Karpas-422 (cell line): ENCODE measurements at places on chromosomes 12 and 14. TPM values are rescaled to one million over a fixed set of nuclear protein-coding genes. Genes with fewer than 3 reads are reported as not detected.

- H3K27ac ChIP-seq: no peak overlapping the region
- no peaks in the 10 kb centered on the region for H3K4me1 ChIP-seq
- no peaks in the 10 kb centered on the region for H3K36me3 ChIP-seq
Observed at GRCh38 chr14:85058150-85058549, 471.8 kb upstream of the FLRT2 start.

DNA sequence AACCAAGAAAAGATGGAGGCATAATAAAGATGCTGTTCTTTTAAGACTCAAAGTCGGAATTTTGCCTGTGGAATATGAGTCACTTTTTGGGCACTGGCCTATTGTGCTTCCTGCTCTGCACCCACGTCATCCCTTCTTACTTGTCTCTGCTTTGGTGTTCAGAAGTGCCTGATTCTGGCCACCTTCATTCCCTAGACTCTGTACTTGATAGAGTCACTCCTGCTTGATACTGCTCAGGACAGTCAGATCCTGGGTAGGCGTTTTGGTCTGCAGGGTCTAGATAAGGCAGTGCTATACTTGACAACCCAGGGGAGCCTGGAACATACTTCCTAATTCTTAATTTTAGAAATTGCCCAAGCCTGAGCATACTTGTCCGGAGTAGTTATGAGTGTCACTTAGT is 1.9 kb downstream of the LRRK2 start:
- no peak for DNase-seq
- no peaks in the 10 kb centered on the region for H3K27me3 ChIP-seq
- no peaks in the 10 kb centered on the region for H3K36me3 ChIP-seq
- H3K4me3 ChIP-seq: 0 out of 2 replicates have a peak overlapping the region, but pooled peaks have one; percentile 3
- H3K27ac ChIP-seq: no peak overlapping the region
- H3K4me1 ChIP-seq: peaks cover 33% of the 10 kb centered on the region

GRCh38 chr12:11822081-11822834 is 172.8 kb downstream of the ETV6 start:
- H3K4me3 ChIP-seq: no peak overlapping the region
- no peaks in the 10 kb centered on the region for H3K36me3 ChIP-seq
- H3K4me1 ChIP-seq: no peaks in the 10 kb centered on the region
- no peak for DNase-seq
- H3K27ac ChIP-seq: no peak overlapping the region

GRCh38 chr12:125773033-125773640 is 707.9 kb downstream of the AACS start:
- no peak overlapping the region for H3K27ac ChIP-seq
- DNase-seq: peak; percentile 92

DNA sequence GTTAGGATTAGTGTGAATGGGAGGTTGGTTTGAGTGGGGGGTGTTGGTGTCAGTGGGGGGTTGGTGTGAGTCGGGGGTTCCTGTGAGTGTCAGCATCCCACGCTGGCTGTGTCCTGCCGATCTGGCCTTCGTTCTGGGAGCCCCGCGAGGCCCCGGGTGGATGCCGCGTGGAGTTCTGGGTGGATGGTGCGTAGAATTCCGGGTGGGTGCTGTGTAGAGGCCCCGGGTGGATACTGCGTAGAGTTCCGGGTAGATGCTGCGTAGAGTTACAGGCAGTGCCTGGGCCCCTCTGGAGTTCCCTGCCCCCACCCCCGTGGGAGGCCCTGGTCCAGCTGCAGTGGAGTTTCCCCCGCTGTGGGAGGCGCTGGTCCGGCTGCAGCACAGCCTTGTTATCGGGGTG is 8.7 kb downstream of the NOC4L start:
- DNase-seq: no peak
- H3K4me3 ChIP-seq: no peak overlapping the region
- no peaks in the 10 kb centered on the region for H3K4me1 ChIP-seq

- DNase-seq: no peak
- no peak overlapping the region for H3K27ac ChIP-seq
- no peaks in the 10 kb centered on the region for H3K27me3 ChIP-seq
- H3K36me3 ChIP-seq: no peaks in the 10 kb centered on the region
- peaks cover 12% of the 10 kb centered on the region for H3K4me1 ChIP-seq
- H3K4me3 ChIP-seq: no peak overlapping the region
Observed at GRCh38 chr12:57130941-57131340, 2.7 kb downstream of the LRP1 start.

DNA sequence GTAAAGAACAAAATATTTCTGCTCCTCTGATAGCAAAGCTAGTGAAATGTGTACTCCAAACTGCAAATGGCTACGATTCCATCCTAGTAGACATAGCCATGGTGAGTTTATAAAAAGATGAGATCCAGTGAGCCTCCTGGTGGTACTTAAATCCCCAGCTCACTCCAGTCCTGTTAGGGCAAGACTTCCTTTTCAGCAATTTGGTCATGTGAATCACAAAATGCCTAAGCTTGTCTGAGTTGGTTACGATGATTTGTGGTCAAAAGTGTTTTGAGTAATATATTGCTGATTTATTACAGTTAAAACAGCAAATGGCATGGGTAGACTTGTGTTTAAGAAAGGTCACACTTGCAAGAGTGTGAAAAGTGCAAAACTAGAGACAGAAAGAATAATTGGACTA is 102.7 kb upstream of the NAV3 start:
- peak; percentile 11 for DNase-seq
- no peaks in the 10 kb centered on the region for H3K27me3 ChIP-seq
- H3K4me3 ChIP-seq: no peak overlapping the region

GRCh38 chr14:55071870-55072640 is 20.6 kb downstream of the MAPK1IP1L start:
- peaks cover 4% of the 10 kb centered on the region; the same call in 1 of the 2 replicates for H3K36me3 ChIP-seq
- H3K27ac ChIP-seq: peak overlapping the region; percentile 52
- peak overlapping the region; percentile 1; the same call in 1 of the 2 replicates for H3K4me3 ChIP-seq
- DNase-seq: peak; percentile 69
- H3K4me1 ChIP-seq: peaks cover 36% of the 10 kb centered on the region

- H3K27me3 ChIP-seq: no peaks in the 10 kb centered on the region
- H3K27ac ChIP-seq: no peak overlapping the region
- no peaks in the 10 kb centered on the region for H3K4me1 ChIP-seq
- no peaks in the 10 kb centered on the region for H3K36me3 ChIP-seq
Observed at GRCh38 chr14:85332401-85332800, 197.5 kb upstream of the FLRT2 start.

- H3K4me3 ChIP-seq: no peak overlapping the region
- no peak overlapping the region for H3K27ac ChIP-seq
- H3K4me1 ChIP-seq: peaks cover 9% of the 10 kb centered on the region
Observed at GRCh38 chr12:47074757-47075156, 4.7 kb upstream of the PCED1B start.

GRCh38 chr14:39988939-39989338 is 556.7 kb upstream of the FBXO33 start:
- 0 out of 2 replicates have a peak, but pooled peaks cover 2% of the 10 kb centered on the region for H3K27me3 ChIP-seq
- H3K4me3 ChIP-seq: no peak overlapping the region
- no peaks in the 10 kb centered on the region for H3K4me1 ChIP-seq
- peak; percentile 79 for DNase-seq
- H3K36me3 ChIP-seq: no peaks in the 10 kb centered on the region
- H3K27ac ChIP-seq: no peak overlapping the region

DNA sequence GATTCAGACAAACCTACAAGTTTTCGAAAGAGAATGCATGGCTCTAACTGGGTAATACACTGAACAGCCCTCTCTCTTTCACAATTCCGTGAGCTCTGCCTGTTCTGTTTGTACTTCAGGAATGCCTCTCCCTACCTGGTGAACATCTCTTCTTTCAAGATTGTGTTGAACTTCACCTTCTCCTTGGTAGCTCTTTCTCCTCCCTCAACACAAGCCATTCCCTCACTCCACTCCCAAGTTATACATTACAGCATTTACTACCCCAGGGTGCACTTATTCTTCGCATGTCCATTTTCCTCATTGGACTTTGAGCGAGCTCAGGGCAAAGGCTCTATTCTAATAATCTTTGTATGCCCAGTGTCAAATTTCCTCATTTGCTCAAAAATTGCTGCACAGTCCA is 28.3 kb downstream of the NRDE2 start:
- H3K36me3 ChIP-seq: peaks cover 49% of the 10 kb centered on the region
- H3K4me1 ChIP-seq: no peaks in the 10 kb centered on the region
- H3K27me3 ChIP-seq: no peaks in the 10 kb centered on the region

Gene MYH6
- total RNA-seq: not detected in 2 replicates

Gene NANOG
- total RNA-seq: not detected in 2 replicates

Gene OR8S1
- total RNA-seq: not detected in 2 replicates

Gene TESPA1
- 35.1 and 41.1 TPM in 2 replicates for total RNA-seq

Gene PPP1R1A
- total RNA-seq: not detected in 2 replicates
